Activated T-cell treated with anti-CD3 and anti-CD28 coated beads, Interleukin-2, amount 50 U/mL, for 4 hours (primary cell): ENCODE measurements at places on chromosomes 1 and 21.

GRCh38 chr1:156794506-156795373, 21.9 kb downstream of the SH2D2A start:
- no peak for DNase-seq

DNA sequence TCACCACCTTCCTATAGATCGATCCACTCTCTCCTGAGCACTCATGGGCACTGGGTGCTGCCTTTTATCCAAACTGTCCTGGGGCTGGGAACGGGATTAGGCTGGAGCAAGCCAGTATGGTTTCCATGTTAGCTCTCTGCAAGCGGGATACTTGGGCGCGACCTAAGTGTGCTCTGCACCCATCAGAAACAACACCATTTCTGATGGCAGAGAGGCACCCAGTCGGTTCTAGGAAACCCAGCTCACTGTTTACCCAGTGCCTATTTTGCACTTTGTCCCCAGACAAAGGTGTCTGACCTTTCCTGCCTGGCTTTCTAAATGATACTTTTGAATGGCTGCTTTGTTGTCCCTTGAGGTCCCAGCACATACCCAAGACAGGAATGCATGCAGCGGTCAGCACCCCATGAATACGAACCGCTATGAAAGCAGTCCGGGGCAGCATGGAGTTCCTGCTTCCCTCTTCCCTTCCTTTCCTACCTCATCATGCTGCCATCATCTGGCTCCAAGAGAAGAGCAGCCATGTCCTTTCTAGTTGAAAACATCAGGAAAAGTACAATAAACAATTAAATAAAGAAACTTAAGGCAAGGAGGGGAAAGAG, 83.9 kb downstream of the TRABD2B start:
- DNase-seq, result no peak

GRCh38 chr1:217542136-217542777, 88.6 kb downstream of the GPATCH2 start:
- no peak for DNase-seq

DNA sequence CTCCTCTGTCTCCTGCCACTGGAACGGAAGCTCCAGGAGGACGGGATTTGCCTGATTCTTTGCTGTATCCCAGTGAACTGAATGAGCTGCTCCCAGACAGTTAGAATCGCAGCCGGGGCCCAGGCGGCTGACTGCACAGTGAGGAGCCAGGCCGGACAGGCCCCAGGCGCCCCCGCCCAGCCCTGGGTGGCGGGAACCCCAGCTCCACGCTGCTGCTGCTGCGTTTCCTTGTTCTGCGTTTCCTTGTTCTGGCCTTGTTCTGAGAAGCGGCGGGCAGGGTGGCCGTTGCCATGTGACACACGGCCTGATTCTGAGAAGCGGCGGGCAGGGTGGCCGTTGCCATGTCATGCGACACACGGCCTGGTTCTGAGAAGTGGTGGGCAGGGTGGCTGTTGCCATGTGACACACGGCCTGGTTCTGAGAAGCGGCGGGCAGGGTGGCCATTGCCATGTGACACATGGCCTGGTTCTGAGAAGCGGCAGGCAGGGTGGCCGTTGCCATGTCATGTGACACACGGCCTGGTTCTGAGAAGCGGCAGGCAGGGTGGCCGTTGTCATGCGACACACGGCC, 56.2 kb downstream of the SLC37A1 start:
- DNase-seq, result no peak

GRCh38 chr1:19140465-19140864, 69.6 kb downstream of the UBR4 start:
- DNase-seq, result no peak

- no peak for DNase-seq
These were observed 8.6 kb downstream of the UBE2U start for GRCh38 chr1:64212031-64212430.

GRCh38 chr1:8025061-8025670, 943 bp downstream of the ERRFI1 start:
- no peak for DNase-seq

GRCh38 chr1:30808067-30808662, 50.6 kb upstream of the LAPTM5 start:
- no peak for DNase-seq

GRCh38 chr1:116748272-116748671, 6.0 kb upstream of the CD2 start:
- no peak for DNase-seq

DNA sequence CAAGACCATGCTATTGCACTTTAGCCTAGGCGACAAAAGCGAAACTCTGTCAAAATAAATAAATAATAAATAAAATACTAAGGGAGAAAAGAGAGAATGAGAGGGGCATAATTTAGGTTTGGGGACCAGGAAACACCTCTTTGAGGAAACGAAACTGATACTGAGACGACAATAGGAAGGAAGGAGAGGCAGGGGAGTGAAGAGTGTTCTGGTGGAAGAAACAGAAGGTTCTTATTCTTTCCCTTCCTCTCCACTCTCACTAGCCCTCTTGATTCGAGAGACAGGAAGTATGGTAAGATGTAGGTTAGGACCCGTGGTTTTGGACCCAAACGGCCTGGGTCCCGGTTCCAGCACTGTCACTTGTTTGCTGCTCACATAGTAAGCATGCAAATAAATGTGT, 1.6 kb upstream of the NKAIN1 start:
- no peak for DNase-seq

GRCh38 chr1:186112280-186112679, 262.8 kb downstream of the TPR start:
- DNase-seq, result no peak

DNA sequence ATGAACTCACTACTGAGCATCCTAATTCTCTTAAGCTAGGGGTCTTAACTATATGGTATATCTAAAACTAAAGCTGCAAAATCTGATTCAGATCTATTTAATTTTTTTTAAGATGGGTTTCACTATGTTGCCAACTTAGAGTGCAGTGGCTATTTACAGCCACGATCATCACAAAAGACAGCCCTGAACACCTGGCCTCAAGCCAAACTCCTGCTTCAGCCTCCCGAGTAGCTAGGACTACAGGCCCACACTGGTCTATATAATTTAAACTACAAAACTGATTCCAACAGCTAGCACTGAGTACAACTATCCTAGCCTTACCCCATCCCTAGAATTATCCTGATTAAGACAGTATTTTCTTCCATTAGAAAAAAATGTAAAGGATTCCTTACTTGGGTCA, 37.1 kb downstream of the EIF4G3 start:
- no peak for DNase-seq

- no peak for DNase-seq
These were observed 101.3 kb upstream of the ACTL8 start for GRCh38 chr1:17653728-17654351.

DNA sequence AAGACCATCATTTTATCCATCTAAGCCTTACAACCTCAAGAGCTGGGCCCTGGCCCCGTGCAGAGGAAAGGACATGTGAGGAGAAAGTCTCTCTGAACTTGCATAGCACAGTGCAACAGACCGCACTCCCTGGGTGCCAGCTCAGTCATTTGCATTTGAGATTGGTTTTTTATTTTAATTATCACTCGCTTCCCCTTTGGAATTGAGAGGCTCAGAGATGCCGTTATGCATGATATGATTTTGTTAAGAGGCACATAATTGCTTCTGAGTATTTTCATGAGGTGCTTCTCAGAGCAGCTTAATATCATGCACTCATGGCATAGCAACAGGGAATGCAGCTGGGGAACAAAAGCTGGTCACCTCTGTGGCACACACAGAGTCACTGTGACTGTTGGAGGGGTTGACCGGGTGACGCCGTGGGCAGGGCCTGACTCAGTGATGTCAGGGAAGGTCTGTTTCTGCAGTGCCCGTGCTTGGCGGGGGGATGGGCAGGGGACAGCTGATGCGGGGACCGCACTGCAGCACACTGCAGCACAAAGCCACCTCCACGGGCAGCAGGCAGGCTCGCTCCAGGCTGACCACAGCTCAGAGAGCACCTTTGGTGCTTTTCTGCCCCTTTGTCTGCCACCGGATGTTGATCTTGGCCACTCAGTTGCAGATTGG, 43.2 kb upstream of the VAMP3 start:
- DNase-seq, result no peak

DNA sequence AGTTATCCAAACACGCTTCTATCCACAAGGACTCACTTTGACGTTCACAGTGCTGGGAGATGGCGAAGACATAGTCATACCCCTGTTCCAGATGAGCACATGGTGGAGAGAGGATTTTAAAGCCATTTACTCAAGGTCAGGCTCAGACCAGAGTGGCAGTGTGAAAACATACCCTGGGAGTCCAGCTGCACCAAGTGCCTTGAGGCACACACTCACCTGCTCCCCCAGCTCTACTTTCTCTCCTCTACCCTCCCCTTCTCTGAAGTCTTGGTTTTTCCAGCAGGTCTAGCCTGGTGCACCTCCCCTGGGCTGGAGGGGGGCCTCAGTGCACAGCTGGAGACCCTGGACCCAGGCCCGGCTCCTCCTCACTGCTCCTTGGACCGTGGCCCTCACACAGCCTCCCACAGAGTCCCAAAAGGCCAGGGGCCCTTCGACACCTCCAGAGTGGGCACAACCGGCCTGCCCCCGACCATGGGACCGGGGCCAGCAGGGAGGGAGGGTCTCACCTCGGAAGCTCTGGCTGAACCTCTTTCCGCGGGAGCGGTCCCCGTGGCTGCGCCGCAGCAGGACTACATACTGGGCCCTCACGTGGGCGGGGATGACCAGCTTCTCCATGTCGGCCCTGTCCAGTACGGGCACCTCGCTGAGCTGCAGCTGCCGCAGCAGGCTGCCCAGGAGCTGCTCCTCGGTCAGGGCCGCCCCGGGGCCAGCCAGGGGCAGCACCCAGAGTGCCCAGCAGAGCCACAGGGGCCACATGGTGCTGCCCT, 452 bp downstream of the LEFTY2 start:
- no peak for DNase-seq

DNA sequence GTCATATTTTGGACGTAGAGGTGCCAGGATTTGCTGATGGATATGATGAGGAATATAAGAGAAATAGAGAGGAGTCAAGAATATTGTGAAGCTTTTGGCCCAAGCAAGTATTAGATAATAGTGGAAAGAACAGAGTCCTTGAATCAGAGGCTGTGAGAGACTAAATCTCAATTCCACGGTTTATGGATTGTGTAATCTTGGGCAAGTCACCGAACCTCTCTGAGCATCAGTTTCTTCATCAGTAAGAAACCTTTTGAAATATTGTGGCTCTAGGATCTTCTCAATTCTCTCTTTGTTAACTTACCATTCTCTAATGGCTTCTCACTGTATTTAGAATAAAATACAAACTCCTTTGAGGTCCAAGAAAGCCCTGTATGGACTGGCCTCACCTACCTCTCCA, 77.6 kb downstream of the RPS6KA1 start:
- DNase-seq, result no peak

DNA sequence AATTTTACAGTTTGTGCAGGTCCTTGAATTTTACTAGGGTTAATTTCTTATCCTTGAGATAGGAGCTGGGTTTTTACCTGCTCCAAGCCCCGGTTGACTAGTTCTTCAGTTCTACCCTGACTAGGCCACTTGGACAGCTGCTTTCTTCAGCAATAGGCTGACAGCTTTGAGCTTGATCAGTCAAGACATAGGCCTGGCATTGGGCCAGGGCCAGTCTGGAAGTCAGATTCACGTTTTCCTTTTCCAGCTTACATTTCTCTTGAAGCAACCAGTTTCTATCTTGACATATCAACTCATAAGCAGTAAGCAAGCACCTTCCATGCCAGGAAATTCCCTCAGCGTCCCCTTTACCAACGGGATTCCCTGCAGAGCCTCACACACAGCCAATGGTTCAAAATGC, 63.7 kb upstream of the AJAP1 start:
- no peak for DNase-seq

DNA sequence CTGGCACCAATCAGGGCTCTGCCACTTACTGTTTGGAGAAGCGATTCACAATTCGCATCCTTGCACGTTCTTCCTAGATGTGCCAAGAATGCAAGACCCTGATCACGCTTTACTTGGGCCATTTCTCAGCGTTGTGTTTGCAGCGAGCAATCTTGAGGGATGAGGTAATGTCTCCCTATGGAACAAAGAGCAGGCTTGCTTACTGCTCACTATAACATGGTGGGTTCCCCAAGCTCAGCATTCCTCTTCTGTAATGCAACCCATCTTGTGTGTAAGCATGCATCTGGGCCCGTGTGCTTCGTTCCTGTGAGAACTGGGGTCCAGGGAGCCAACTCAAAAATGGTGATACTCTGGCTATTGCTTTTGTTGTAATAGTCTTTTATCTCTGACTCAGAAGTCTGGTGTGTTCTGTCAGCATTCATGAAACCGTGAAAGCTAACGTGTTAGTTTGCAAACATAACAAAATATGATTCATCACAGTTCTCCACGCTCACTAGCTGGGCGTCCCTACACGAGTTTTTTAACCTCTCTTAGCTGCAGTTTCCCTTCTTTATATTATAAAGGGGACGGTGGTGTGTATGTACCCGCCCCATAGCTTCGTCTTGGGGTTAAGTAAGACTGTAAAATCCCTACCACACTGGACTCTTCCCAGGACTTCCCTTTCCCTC, 33.3 kb downstream of the DNTTIP2 start:
- DNase-seq, result peak; percentile 26

DNA sequence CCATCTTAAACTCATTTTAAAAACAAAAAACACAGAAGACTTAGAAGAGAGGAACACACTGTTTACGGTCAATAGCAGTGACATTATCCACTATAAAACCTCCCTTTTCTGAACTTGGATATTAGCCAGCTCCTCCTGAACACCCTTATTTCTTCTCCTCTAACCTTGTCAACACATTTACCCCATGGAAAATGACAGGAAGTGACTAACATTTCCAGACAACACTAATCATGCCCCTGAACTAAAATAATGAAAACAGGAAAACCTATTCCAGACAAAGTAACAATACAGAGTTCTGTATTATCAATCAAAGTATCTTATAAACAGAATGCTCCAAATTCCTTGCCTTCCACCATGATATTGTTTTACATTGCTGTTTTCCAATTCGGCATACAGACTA, 45.3 kb downstream of the PALMD start:
- DNase-seq, result no peak

GRCh38 chr1:176949033-176949662, 215.4 kb downstream of the ASTN1 start:
- no peak for DNase-seq

DNA sequence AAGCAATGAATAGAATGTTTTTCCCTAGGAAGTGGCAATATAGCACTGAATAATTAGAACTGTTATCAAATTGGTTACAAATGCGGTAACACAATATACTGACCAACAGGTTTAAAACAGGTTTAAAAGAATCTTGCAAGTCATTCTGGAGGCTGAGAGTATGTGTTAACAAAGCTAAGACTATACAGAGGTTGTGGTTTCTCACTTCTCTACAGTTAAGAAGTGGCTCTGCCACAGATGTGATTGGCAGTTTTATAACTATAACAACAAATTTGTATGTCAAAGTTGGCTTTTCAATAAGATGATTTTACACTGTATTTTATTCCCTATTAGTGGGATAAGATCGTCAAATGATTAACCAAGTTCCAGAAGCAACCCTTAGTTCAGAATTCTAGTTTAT, 7.1 kb downstream of the ANGEL2 start:
- no peak for DNase-seq

DNA sequence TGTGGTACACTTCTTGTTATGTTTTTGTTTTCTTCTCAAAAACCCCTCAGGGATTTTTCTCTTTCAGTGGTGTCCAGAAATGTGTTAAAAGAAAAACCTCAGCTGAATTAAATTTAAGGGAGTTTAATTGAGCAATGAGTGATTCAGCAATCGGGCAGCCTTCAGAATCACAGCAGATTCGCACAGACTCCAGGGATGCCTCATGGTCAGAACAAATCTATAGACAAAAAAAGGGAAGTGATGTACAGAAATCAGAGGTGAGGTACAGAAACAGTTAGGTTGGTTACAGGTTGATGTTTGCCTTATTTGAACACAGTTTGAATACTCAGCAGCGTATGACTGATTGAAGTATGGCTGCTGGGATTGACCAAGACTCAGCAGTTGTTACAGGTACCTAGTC, 86.2 kb downstream of the TLR5 start:
- DNase-seq, result no peak

GRCh38 chr1:161730050-161730564, 8.8 kb downstream of the FCRLB start:
- peak; percentile 23 for DNase-seq
